CD4-positive, alpha-beta memory T cell (primary cell): ENCODE measurements at places on chromosomes 16 and 17.

- no peak for DNase-seq
These were observed 106.9 kb upstream of the SIAH1 start for GRCh38 chr16:48492133-48492532.

DNA sequence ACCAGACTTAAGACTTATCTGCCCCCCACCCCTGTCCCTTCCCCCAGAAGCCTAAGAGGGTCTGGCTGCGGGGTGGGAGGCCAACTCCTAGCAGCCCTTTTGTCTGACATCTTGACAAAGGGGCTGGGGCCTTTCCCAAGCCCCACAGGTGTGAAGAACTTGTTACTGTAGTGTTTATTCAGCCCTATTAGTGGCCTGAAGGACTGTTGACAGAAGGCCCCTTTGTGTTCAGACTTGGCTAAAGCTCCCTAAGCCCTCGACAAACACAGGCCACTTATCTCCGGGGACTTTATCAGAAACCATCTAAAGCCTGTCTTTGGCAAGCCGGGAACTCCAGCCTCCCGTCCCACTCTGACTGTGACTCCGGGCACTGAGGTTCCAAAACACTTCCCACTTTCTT is 129.8 kb downstream of the NTN1 start:
- no peak for DNase-seq

DNA sequence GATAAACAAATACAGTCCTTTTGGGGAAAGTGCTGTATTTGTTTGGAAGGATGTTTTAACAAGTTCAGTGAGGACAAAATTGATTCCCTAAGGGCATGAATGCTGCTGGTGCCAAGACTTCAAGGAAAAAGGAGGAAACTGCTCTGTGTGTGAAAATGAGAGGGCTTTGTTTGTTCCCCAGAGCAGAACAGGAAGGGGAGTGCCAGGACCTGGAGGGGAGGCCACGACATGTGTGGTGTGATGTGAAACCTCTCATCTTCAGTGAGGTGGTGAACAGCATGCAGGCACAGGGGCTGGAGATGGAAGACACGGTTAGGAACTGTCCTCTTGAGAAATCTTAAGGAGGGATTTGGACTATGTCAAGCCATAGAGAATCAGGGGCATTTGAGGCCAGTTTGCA is 46.6 kb upstream of the GRIN2A start:
- no peak for DNase-seq

GRCh38 chr16:66881014-66881417 is 701 bp downstream of the PDP2 start:
- no peak for DNase-seq

DNA sequence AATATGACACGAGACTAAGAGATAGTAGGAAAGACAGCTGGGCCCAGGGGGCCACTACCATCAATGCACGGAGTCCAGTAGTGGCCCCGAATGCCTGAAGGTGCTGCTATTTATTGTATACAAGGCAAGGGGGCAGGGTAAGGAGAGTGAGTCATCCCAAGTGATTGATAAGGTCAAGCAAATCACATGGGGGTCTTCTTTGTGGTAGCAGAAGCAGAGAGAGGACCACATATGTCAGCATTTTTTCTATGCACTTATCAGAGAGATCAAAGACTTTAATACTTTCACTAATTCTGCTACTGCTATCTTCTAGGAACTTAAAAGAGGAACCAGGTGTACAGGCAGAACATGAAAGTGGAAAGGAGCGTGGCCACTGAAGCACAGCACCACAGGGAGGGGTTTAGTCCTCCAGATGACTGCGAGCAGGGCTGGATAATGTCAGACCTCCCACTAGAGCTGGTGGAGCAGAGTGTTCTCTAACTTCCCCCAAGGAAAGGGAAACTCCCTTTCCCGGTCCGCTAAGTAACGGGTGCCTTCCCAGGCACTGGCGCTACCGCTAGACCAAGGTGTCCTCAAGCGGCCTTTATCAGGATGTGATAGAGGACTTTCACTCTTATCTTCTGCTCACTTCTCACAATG is 26.4 kb upstream of the ARL4D start:
- DNase-seq = no peak

- no peak for DNase-seq
These were observed 71.8 kb upstream of the BCAR1 start for GRCh38 chr16:75323198-75323597.

- no peak for DNase-seq
These were observed 7.8 kb upstream of the TEX19 start for GRCh38 chr17:82351254-82351712.

DNA sequence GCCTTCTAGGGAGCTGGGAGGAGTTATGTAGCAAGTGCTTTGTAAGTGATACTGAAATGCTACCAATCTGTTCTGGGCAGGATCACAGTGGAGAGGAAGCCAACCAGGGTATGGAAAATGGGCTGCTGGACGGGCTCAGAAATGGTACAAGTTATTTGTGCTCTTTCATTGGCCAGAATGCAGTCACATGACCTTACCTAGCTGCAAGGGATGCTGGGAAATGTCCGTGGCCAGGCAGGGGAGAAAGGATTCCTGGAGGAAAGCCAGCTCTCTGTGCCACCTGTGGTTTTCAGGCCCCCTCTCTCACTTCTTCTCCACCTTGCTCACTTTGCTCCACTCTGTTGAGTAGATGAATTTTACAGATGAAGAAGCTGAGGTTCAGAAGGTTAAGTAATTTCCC is 4.8 kb downstream of the EEF2K start:
- DNase-seq = no peak

GRCh38 chr16:22789281-22789945 is 24.5 kb upstream of the HS3ST2 start:
- DNase-seq = no peak

- DNase-seq = no peak
These were observed 31.6 kb upstream of the CDRT15 start for GRCh38 chr17:14268264-14268663.

GRCh38 chr17:2770129-2770528 is 20.7 kb upstream of the CCDC92B start:
- DNase-seq = no peak

GRCh38 chr17:13728781-13729180 is 127.1 kb upstream of the HS3ST3A1 start:
- no peak for DNase-seq

DNA sequence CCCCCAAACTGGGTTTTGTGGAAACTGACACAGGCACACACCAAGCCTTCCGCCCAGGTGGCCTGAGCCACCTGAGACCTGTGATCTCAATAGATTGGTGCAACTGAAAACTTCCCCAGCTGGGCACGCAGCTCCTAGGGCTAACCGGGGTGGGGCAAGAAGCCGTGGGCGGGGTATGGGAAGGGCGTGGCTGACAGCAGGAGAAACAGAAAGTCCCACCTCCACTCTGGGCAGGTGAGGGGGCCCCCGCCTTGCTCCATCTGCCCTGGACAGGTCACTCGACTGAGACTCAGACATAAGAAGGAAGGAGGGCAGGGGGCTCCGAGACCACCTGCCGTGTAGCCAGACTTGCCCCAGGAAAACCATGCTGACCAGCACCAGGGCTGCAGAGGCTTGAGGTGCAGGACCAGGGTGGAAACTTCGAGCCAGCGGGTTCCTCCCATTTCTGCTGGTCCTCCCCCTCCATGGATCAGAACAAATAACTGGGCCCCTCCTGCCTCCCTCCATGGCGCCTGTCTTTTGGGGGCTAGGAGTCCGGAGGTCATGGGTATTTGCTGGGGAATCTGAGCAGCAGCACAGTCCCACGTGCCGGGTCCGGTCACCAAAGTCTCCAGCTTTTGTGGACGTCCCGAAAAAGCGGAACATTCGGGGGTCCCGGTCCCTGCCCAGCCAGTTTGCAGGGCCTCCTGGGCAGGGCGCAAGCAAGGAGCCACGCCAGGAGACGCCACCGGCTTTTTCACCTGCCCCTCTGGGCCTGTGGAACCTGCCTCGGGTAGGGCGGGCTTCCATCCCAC is 1.3 kb downstream of the TIMP2 start:
- peak; percentile 47 for DNase-seq

DNA sequence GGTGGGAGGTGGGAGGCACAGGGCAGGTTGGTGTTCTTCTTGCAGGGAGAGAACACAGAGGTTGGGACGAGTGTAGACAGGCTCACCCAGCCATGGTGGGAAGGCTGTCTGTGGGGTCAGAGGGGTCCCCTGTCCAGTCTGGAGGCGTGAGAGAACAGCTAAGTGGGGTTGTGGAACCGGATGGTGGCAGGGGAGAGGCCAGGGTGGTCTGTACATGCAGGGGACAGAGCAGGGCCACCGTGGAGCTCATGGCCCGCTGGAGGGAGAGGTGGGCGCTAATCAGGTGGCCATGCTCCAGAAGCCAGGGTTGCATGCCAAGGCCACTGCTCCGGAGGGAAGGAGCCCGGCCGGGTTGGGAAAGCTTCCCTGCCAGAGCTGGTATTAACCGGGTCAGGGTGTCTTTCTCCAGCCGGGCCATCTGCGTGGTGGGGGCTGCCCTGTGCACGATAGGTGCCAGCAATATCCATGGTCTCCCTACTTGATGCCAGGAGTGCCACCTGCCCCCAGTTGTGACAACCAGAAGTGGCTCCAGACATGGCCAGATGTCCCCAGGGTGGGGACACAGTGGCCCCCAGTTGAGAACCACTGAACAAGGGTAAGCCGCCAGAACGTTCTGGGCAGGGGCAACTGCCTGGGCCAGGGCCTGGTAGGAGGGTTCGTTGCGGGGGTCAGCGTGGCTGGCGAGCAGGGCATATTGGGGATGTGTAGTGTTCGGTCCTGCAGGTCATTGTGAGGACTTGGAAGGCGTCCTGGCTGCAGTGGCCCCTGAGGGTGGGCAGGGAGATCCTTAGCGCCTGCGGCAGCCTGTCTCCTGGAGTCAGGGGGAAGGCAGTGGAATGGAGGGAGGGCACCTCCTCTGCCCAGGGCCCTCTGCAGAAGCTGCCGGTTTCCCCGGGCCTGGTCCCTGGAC is 5.1 kb downstream of the SNN start:
- no peak for DNase-seq

- DNase-seq = peak; percentile 73
These were observed 873 bp downstream of the SETD1A start for GRCh38 chr16:30958175-30959079.

- no peak for DNase-seq
These were observed 19.1 kb upstream of the NCBP3 start for GRCh38 chr17:3865176-3865575.

- no peak for DNase-seq
These were observed 1065.9 kb upstream of the RBFOX1 start for GRCh38 chr16:6266703-6267102.

DNA sequence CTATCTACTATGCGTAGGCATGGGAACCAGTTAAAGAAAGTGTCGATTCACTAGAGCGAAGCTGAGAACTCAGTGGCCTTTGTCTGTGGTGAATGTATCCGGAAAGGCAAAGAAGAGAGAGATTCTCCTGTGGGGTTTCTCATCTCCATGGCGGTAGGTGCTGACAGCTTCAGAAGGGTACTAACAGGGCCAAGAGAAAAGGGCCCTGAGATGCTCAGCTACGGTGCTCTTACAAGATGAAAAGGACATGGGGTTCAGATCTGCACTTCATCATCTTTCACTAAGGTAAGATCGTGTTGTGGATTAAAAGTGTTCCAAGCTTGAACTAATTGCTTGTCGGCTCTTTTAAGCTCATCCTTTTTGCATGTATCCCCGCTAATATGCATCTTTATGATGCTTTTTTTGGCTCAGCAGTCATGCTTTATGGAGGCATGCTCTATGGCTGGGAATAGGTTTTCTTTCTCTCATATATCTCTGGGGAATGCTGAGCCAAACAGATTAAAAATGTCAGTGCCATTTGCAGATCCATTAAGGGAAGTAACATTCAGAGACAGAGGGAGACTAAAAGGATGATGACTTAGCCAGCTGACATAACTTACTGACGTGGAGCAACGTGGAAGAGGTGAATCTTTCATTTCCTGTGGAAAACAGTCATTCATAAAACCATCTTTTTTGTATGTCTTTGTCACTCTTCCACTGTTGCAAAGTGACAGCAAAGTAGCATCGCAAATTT is 29.9 kb downstream of the KCNJ16 start:
- no peak for DNase-seq

GRCh38 chr17:50667259-50668024 is 32.8 kb downstream of the ABCC3 start:
- no peak for DNase-seq

DNA sequence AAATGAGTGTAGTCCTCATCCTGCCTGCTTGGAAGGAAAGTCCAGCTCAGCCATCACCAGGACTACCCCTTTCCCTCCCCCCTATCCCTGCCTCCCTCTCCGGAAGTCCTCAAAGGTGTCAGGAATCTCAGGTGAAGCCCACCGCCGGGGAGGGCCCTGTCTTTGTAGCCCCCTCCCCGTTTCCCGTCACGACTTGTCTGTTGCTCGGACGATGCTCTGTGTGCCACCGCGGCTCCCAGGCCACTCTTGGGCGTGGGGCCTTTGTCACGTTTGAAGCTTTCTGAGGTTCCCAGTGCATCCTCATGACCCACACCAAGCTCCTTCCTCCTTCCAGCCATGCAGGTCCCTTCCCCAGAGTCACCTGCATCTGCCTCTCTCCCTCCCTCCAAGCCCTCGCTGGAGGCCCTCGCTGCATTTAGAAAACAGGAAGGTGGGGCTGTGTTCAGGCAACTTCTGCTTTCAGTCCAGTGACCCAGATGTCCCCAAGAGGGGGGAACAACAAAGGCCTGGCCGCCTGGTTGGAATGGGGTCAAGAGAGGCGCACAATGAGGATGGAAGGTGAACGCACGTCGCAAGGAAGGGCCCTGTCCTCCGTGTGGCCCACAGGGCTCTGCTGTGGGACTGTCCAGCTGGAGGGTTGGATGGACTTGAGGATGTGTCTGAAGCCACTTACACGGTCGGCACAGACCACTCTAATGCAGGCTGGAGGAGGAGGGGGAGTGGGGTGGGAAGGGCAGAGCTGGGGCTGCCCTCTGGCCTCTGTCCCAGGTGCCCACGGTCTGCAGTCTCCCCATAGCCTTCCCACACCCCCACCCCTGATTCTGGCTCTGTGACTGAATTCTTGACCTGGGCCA is 59.9 kb downstream of the OR1D5 start:
- no peak for DNase-seq

DNA sequence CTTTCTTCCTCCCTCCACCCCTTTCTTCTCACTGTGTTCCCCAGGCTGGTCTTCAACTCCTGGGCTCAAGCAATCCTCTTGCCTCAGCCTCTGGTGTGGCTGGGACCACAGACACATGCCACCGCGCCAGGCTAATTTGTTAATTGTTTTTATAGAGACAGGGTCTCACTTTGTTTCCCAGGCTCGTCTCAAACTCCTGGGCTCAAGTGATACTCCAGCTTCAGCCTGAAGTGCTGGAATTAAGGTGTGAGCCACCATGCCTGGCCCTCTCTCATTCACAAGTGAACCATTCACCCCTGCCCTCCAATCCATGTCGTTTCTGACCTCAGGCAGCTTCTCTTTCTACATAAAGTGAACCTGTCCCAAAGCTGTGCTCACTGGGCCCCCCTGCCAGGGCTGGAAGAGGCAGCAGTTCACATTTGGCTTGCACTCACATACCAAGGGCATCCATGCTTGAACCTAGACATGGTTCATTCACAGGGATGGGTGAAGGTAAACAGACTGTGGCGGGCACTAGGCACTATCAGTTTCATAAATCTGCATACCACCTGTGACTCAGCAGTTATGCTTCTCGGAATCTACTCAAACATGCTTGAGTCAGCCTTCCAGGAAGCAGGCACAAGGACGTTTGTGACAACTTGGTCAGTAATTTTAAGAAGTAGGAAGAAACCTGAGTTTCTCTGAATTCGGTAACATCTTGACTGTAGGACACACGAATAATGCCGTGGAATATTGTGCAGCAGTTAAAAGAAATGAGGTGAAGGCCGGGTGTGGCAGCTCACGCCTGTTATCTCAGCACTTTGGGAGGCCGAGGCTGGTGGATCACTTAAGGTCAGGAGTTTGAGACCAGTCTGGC is 6.0 kb upstream of the RNF213 start:
- DNase-seq = peak; percentile 55
